ENCODE measurements at places on chromosomes 13 and 19.
A peak's percentile ranks its signal among the peaks of the same experiment; 100 is the strongest.

GRCh38 chr19:10026744-10027143 is 13.5 kb downstream of the RDH8 start:
- no peak for DNase-seq

DNA sequence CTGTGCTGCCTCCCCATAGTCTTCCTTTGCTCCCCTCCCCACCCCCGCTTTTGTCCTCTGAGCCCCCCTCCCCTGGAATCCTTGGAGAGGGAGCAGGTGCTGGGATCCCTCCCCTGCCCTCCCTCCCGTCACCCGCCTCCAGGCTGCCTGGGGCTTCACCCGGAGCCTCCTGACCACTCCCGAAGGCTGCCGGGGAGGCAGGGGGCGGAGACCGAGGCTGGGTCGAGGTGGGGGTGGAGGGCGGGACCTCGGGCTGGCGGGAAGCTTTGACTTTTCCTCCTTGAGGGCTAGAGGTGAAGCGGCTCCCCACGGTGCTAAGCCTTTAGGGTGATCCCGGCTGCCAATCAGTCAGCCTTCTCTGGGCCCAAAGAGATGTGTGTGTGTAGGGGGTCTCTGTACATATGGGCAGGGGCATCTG is 1.5 kb downstream of the KMT5C start:
- DNase-seq = peak; percentile 94

DNA sequence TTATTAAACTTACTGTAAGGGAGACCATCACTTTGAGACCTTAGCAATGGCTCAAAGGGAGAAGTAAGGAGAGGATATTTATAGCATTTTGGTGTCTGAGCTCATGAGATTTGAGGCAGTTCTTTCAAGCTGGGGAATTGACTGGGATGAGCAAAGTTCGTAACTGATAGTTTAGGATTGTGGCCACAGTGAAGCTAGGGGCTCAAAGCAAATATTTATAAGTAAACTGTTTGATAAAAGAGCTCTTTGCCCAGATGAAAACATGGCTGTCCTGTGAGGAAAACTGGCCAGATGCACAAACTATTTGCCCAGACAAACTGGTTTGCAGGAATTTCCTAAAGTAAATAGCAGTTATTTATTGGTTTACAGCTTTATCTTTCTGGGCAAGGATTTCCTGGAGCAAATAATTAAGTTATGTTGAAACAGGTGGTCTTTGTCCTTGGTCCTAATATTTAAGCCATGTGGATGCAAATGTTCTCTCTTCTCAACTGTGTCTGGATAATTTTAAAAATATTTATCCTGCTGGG is 59.7 kb upstream of the TMTC4 start:
- DNase-seq = no peak

DNA sequence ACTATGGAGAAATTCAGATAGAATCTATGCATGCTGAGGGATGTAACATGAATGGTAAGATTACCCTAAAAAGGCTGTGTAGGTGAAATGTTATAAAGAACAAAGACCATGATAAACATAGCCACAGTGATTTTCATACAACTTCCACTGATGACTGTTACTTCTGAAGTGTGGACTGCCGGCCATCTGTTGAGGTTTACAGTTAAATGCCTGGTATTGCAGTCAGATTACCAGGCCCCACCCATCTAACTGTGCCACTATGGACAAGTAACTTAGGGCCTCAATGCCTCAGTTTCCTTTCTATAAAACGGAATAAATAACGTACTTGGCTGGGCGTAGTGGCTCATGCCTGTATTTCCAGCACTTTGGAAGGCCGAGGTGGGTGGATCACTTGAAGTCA is 395.6 kb downstream of the KLF12 start:
- no peak for DNase-seq

GRCh38 chr19:52943884-52944643 is 18.6 kb downstream of the ZNF816 start:
- DNase-seq = no peak

GRCh38 chr13:111449041-111449440 is 128.6 kb downstream of the TEX29 start:
- no peak for DNase-seq

DNA sequence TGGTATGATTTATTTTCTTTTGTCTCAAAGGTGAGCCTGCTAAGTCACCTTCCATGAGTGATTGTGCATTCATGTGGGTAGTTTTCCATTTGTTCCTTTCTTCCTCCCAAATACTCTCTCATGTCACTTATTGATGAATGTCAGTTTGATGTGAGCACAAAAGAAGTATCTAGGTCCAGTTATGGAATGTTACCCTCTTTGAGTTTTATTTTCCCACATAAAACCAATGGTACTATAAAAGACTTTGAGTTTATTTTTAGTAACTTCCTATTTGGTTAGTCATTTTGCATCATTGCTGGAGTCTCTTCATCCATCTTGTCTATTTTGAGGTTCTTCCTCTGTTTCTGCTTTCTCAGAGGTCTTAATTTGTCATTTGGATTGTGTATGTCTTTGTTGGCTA is 321.3 kb downstream of the GPC6 start:
- no peak for DNase-seq

DNA sequence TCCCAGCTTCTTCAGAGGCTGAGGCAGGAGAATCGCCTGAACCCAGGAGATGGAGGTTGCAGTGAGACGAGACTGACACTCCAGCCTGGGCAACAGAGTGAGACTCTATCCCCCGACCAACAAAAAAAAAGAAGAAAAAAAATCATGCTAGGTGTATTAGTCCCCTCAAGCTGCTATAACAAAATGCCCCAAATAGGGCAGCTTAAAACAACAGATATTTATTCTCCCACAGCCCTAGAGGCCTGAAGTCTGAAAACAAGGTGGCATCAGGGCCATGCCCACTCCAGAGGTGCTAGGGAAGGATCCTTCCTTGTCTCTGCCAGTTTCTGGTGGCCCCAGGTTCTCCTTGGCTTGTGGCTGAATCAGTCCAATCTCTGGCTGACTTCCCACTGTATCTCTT is 8.6 kb upstream of the EHD2 start:
- DNase-seq = no peak

GRCh38 chr13:110304256-110304655 is 2.7 kb downstream of the COL4A1 start:
- DNase-seq = no peak

DNA sequence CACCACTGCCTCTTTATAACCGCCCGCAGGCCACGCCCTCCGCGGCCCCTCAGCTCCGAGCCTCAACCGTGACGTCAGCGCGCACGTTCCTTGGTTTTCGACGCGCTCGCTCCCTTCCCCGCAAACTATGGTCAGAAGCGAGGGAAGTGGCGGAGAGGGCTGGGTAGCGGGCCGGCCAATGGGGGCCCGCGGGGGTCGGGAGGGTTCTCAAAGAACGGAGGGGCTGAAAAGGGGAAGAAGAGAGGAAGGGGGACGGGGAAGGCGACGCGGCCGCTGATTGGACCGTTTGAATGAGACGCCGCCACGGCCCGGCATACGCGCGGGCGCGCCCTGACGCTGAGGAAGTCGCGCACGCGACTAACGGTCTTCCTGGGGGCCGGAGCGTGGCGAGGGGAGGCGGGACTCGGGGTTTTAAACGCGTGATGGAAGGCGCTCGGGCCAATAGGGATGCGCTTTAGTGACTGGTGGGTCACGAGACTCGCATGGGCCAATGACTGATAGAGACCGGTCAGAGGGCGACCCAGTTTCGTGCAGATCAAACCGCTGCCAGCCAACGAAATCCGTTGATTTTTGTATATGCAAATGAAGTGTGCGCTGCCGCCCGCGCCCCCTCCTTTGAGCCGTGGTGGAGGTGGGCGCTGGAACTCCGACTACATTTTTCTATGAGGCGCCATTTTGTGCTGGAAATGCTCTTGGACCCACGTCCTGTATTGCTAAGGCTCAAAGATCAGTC is 378 bp upstream of the UBE2S start:
- peak; percentile 100 for DNase-seq

- DNase-seq = no peak
Observed at GRCh38 chr13:91540158-91540736, 141.8 kb downstream of the GPC5 start.

GRCh38 chr19:33832633-33833032 is 36.0 kb downstream of the KCTD15 start:
- DNase-seq = peak; percentile 24

DNA sequence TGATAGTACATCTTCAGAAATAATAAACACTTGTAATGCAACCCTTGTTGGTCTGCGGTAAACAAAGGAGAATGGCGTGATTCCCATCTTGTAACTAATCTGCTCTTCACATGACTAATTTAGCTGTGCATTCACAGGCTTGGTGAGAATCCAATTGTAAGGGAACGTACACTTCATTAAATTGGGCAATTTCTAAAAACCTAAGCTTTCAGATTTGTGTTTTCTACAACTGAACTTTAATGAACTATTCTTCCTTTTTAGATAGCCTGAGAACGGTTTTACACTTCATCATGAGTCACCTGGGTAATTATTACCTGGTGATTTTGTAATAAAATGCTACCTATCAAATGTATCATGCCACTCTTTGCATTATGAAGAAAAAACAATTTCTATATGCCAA is 306.9 kb downstream of the KLF5 start:
- no peak for DNase-seq

GRCh38 chr19:54792814-54793213 is 10.6 kb upstream of the KIR2DL4 start:
- no peak for DNase-seq

DNA sequence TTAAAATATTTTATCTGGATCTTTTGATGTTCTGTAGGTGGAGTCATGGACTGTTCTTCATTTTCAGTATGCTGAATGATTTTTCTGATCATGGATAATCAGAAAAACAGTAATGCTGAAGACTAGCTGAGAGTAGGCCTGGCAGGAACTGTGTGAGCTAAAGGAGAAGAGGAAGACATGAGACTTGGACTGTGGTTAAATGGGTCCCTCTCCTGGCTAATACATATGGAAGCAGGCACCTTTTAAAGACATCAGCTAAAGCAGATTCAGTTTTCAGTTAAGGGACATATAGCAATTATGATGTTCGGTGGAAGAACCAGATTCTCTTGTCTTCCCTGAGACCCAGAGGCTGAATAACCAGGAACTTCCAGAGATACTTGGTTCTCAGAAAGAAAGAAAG is 169.4 kb downstream of the OLFM4 start:
- no peak for DNase-seq

- no peak for DNase-seq
Observed at GRCh38 chr13:113210833-113211232, 1.4 kb downstream of the CUL4A start.

- peak; percentile 36 for DNase-seq
Observed at GRCh38 chr13:39767791-39768517, 112.5 kb downstream of the COG6 start.

- no peak for DNase-seq
Observed at GRCh38 chr13:31556376-31556775, 182.9 kb upstream of the RXFP2 start.

DNA sequence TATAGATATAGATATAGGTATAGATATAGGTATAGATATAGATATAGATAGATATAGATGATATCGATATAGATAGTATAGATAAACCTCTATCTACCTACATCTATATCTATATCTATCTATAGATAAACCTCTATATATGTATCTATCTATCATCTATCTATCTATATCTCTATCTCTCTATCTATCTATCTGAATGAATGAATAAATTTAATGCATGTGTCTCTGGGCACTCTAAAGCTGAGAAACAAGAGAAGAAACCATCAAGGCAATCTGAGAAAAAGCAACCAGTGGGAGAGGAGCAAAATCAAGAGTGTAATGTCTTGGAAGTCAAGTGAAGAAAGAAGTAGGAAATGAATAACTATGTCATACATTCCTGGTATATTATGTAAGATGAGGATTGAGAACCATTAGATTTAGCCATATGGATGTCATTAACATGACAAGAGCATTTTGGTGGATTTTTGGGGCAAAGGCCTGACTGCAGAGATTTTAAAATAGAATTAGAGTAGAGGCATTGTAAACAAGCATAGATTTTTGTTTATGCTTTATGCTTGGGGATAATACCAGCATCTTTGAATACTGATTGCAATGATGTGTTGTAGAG is 1262.7 kb upstream of the MIR17HG start:
- DNase-seq = no peak

GRCh38 chr13:28751175-28751960 is 32.6 kb upstream of the SLC46A3 start:
- no peak for DNase-seq

- DNase-seq = peak; percentile 55
Observed at GRCh38 chr13:114151565-114152284, 19.3 kb upstream of the RASA3 start.

DNA sequence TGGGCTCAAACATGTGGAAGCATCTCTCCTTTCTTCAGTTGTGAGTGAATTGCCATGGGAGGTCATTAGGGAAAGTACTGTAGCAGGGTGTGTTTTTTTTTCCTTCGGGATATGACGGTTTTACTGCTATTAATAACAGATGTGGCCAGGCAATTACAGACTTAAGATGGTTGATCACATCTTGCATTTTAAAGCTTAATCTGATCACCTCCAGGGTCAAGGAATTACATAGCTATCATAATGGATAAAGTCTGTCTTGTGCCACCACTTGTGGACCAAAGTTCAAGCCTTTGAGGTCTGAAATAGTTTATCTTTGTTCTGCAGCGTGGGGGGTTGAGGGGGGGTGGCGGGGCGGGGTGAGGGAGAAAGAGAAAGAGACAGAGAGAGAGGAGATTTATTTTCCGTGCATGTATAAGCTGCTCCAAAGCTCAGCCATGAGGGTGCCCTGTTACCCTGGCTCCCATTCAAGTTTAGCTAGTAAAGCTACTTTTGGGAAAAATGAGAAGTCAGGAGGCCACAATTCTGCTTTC is 5.5 kb upstream of the SERP2 start:
- DNase-seq = no peak

GRCh38 chr19:12769689-12770088 is 5.7 kb downstream of the HOOK2 start:
- peak; percentile 86 for DNase-seq

DNA sequence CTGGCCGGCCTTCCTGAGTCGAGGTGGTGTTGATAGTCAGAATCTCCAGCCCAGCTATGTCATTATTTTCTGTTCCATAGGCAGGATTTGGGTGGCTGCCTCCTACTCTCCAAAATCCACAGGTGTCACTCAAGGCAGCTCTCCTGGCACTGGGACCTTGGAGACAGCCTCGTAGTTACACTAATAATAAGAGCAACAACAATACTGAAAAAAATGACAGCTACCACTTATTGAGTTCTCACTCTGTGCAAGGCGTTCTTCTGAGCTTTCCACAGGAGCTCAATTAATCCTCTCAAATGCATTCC is 12.2 kb upstream of the KLK12 start:
- DNase-seq = no peak

- peak; percentile 36 for DNase-seq
Observed at GRCh38 chr19:39970425-39970674, 615 bp upstream of the PSMC4 start.

GRCh38 chr13:90454002-90454636 is 893.4 kb upstream of the MIR17HG start:
- DNase-seq = no peak
